HS-5 (cell line): ENCODE measurements at places on chromosomes 16 and 17.

DNA sequence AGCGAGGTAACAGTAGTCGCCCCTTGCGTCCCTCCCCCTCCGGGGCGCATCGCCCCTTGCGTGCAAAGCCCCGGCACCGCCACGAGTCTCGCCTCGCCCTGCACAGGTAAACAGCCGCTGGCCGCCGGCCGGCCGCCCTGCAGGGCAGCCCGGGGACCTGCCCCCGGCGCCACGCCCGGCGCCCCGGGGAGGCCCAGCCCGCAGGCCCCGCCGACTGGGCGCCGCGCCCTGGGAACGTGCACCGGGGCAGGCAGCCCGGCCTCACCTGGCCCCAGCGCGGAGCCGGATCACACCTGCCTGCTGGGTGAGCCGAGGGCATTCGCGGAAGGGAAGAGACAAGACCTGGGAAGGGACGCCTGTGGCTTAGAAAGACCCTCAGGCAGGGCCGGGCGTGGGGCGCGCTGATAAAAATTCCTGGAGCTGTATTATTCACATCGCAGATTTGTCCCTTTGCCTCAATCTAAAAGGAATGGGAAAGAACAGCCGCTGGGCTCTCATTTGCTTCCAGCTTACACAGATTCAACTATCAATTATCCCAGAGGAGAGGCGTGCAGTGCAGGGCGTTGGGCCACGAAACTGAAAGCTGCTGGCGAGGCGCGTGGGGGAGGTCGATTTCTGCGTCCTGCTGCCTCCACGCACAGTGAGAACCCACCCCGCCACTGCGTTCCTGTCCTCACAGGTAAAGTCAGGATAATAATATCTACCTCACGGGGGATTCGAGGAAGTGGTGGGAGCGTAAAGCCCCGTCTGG is 451.9 kb downstream of the SLC39A11 start:
- DNase-seq, result no peak

DNA sequence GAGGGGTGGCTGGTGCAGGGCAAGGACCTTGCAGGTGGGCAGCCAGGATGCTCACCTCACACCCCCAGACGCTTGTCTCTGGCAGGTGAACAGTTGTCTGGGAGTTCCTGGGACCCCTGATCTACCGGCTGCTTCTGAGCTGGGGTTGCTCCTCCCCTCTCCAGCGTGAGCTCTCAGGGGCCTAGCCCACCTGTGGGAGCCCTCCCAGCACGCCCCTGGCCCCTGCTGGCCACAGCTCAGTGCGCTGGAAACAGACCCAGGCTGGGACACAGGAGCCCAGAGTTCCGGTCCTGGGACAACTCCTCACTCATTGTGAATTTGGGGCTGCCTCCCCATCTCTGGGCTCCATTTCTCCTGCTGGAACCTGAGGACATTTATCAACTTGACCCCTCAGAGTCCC is 30.3 kb downstream of the ARHGAP23 start:
- no peak for DNase-seq

- no peak for DNase-seq
Measured at GRCh38 chr16:64919929-64920607, 201.8 kb downstream of the CDH11 start.

- no peak for DNase-seq
Measured at GRCh38 chr16:87068762-87069150, 248.4 kb downstream of the C16orf95 start.

- DNase-seq, result no peak
Measured at GRCh38 chr16:56513972-56514371, 5.9 kb downstream of the BBS2 start.

- DNase-seq, result no peak
Measured at GRCh38 chr16:26647870-26648269, 418.9 kb upstream of the C16orf82 start.

DNA sequence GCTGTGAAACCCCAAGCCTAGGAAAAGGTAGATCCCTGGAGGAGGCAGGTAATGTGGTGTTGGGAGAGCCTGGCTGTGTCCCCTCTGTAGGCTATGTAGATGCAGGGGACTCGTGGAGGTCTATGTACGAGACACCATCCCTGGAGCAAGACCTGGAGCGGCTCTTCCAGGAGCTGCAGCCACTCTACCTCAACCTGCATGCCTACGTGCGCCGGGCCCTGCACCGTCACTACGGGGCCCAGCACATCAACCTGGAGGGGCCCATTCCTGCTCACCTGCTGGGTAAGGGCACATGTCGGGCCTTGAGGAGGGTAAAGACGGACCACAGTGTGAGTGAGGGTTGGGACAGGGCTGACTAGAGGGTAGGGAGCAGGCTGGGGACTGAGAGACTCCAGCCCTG is 12.0 kb downstream of the ACE start:
- DNase-seq, result no peak

- DNase-seq, result no peak
Measured at GRCh38 chr17:33896263-33896662, 358.8 kb upstream of the CCL2 start.

DNA sequence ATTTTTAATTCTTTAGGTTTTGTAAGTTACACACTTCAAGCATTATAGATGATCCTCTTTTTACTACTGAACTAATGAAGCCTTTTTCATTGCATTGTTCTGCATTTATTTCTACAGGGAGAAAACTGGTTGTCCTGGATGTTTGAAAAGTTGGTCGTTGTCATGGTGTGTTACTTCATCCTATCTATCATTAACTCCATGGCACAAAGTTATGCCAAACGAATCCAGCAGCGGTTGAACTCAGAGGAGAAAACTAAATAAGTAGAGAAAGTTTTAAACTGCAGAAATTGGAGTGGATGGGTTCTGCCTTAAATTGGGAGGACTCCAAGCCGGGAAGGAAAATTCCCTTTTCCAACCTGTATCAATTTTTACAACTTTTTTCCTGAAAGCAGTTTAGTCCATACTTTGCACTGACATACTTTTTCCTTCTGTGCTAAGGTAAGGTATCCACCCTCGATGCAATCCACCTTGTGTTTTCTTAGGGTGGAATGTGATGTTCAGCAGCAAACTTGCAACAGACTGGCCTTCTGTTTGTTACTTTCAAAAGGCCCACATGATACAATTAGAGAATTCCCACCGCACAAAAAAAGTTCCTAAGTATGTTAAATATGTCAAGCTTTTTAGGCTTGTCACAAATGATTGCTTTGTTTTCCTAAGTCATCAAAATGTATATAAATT is 53.0 kb downstream of the TUBD1 start:
- DNase-seq, result no peak

DNA sequence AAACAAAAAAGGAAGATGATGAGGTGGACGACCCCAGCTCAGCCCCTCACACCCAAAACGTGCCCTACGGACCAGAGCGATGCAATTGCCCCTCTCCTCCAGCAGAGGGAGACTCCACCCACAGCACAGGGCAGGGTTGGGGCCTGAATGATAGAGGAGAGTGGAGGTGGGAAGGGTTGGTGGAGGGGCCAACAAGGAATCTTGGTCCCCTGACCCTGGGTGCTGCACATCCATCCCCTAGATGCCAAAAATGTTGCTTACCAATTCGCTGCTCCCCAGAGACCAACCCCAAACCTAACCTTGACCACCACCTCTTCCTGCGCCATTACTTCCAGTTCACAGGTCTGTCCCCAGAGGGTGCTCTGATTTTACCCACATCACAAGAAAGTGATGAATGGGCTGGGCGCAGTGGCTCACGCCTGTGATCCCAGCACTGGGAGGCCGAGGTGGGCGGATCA is 12.9 kb downstream of the P2RX5 start:
- no peak for DNase-seq

- no peak for DNase-seq
Measured at GRCh38 chr16:79898703-79899102, 298.2 kb upstream of the MAF start.

- DNase-seq, result peak; percentile 23
Measured at GRCh38 chr16:4734730-4735535, 596 bp downstream of the DNAAF8 start.

GRCh38 chr16:64693946-64694345 is 427.9 kb downstream of the CDH11 start:
- no peak for DNase-seq

DNA sequence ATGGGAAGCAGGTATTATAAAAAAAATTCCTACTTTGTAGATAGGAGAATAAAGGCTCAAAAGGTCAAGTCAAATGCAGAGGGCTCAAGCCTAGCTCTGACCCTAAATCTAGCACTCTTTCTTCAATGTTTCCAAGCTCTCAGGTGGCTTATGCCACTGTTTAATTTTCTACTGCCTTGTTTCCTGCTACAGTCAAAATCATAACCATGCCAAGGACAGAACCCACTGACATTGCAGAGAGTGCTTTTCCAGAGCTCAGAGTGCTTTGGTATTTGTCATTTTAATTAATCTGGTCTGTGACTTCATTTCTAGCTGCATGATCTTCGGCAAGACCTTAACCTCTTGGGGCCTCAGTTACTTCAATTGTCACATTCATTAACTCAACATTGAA is 344.7 kb downstream of the CA10 start:
- no peak for DNase-seq

- no peak for DNase-seq
Measured at GRCh38 chr16:62665269-62665668, 629.0 kb upstream of the CDH8 start.

GRCh38 chr17:73163043-73163442 is 1.8 kb upstream of the SSTR2 start:
- DNase-seq, result no peak

- DNase-seq, result no peak
Measured at GRCh38 chr16:69834807-69835466, 72.8 kb downstream of the WWP2 start.

DNA sequence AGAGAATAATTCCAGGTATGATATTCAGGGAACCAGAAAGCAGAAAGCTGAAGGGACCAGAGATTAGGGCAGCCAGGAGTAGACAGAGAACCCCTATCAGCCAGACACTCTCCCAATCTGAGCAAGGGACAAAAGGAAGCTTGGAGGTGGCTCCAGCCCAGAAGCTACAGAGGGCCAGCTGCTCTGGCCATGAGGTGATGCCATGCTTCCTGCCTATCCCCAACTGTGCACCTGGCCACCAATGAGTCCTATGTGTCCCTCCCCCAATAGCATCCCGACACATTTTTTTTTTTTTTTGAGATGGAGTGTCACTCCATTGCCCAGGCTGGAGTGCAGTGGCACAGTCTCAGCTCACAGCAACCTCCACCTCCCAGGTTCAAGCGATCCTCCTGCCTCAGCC is 30.0 kb downstream of the NSMCE1 start:
- DNase-seq, result no peak

- no peak for DNase-seq
Measured at GRCh38 chr17:68403122-68403521, 54.2 kb downstream of the WIPI1 start.

DNA sequence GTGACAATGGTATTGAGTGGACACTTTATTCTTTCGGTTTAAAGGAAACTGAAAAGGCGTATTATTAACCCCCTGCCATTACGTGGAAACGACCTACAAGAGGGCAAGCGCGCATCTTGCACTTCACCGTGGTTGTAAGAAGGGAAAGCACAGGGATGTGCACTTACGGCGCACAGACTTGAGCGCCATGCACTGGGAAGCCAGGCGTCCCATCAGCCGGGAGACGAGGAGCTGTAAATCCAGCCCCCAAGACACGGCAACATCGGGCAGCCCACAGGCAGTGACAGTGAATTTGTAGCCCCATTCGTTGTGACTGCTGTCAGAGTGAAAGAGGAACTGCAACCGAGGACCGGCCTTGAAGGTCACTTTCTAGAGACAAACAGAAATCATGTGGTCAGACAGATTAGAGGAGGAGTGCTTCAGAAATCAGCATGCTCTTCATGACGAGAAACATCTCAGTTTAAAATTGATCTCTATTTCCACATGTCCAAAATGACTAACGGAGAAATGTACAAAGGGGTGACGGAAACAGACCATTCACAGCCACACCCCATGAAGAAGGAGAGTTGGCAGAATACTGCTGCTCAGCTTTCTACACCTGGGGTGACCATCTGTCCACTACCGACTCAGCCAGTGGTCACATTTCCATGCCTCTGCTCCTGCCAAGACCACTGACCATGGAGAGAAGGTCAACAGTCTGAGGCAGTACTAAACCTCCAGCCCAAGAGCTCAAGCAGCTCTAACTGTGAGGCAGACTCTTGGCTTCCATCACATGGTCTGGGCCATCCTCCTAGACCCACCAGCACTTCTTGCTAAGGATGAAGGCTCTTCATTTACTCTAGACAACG is 68.6 kb downstream of the ZZEF1 start:
- DNase-seq, result no peak

GRCh38 chr17:3681057-3681456 is 12.4 kb downstream of the EMC6 start:
- DNase-seq, result no peak

GRCh38 chr16:69056421-69056820 is 49.0 kb upstream of the HAS3 start:
- no peak for DNase-seq

- DNase-seq, result no peak
Measured at GRCh38 chr16:55577887-55578286, 11.4 kb downstream of the CAPNS2 start.

GRCh38 chr17:19364699-19365498 is 2.4 kb upstream of the B9D1 start:
- DNase-seq, result no peak

- no peak for DNase-seq
Measured at GRCh38 chr17:80949451-80950421, 41.9 kb upstream of the CHMP6 start.

DNA sequence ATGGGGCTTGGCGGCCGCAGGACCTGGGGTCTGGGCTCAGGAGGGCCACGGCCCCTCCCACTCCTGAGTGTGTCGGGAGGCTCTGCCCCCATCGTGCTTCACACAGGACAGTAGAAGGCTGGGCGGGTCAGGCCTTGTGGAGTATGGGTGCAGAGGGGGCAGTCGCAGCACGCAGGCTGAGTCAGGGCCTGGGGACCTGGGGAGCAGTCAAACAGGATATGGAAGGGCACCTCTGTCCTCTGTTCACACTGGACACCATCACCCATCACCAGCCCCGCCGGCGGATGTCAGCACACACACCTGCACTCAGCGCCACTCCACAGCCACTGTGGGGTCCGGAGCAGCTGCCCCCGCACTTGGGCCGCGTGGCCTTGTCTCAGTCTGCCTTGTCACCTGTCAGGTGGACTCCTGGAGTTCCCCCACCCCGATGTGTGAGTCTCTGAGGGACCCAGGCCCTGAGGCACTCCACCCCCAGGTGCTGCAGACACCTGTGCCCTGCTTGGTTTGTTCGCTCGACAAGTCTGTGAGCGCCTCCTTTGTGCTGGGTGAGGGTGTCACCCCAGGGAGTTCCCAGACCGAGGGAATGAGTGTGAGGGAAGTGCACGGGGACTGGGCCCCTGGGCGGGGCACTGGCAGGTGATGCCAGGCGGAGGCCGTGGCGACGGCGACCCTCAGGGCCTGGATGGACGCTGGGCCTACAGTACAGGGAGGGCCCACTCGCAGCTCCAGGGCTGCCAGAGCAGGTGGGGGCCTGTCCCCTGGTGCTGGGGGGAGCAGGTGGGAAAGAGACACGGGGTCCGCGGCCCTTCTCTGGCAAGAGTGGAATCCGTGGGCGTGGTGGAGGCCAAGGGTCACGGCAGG is 31.7 kb downstream of the ZFPM1 start:
- DNase-seq, result no peak
